ENCODE measurements at places on chromosomes 3 and 15. TPM values are rescaled to one million over a fixed set of nuclear protein-coding genes. Genes with fewer than 3 reads are reported as not detected.

CD276 gene
- 40.6 TPM for total RNA-seq

ADAMTS17 gene
- 4.1 TPM for total RNA-seq

DNASE1L3 gene
- 1.3 TPM for total RNA-seq

CHRM5 gene
- total RNA-seq = not detected

SHC4 gene
- 2.4 TPM for total RNA-seq

ZBBX gene
- total RNA-seq = 0.30 TPM

LYSMD4 gene
- 11.2 TPM for total RNA-seq

MYO5C gene
- total RNA-seq = 2.5 TPM

TJP1 gene
- total RNA-seq = 89.0 TPM

DNA sequence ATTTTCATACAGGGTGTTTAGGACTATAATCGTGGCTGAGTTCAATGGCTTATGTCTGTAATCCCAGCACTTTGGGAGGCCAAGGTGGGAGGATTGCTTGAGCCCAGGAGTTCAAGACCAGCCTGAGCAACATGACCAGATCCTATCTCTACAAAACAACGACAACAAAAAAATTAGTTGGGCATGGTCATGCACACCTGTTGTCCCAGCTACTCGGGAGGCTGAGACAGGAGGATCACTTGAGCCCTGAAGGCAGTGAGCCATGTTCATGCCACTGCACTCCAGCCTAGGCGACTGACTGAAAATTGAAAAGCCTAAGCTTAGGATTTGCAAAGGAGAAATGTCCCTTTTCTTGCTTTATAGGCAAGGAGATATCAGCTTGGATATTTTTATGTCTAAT is 1.5 kb downstream of the BRK1 start:
- DNase-seq = no peak

GRCh38 chr15:91400481-91400880 is 300.4 kb downstream of the SV2B start:
- DNase-seq = no peak

GRCh38 chr3:17945799-17946399 is 203.5 kb upstream of the TBC1D5 start:
- no peak for DNase-seq

GRCh38 chr15:80152896-80153876 is at the start of gene FAH:
FAH (plus strand) TSS chr15:80152999; CDS start chr15:80153055, 56 bp downstream.
- peak; percentile 44 for DNase-seq

GRCh38 chr15:60551147-60551780 is 72.3 kb upstream of the ICE2 start:
- DNase-seq = no peak

DNA sequence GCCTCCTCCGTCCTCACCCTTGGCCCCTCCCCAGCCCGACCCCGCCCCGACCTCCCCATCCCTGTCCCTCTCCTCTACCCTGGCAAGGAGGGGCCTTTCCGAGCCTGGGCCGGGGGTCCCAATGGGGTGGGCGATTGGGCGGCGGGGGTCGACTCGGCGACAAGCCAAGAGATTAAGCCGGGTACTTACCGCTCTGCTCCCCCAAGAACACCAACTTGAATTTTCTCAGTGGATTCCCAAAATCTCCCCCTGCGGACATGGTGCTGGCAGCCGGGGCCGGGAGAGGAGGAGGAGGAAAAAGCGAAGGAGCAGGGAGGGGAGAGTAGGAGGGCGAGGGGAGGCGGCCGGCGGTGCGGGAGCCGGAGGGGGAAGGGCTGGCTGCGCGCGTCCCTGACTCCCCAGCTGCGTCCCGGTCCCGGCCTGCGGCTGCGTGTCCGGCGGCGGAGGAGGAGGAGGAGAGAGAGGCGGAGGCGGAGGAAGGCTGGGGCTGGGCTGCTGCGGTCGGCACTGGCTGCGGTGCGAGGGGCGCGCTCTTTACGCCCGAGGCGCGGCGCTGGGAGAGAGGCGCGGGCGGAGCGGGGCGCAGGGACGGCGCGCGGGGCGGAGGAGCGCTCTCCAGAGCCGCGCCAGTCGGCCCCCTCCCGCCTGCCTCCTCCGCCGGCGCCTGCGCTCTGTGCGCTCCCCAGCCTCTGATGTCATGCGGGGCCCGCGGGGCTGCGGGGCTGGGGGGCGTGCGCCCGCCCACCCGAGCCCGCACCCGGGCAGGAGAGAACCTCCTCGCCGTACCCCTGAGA is at the start of gene RAB6B:
RAB6B (minus strand) TSS at position 675 of the 794 bp plus-strand sequence; CDS start at position 259, 416 bp downstream.
- DNase-seq = peak; percentile 64

- no peak for DNase-seq
Measured at GRCh38 chr3:11566478-11566877, 77.2 kb downstream of the VGLL4 start.

DNA sequence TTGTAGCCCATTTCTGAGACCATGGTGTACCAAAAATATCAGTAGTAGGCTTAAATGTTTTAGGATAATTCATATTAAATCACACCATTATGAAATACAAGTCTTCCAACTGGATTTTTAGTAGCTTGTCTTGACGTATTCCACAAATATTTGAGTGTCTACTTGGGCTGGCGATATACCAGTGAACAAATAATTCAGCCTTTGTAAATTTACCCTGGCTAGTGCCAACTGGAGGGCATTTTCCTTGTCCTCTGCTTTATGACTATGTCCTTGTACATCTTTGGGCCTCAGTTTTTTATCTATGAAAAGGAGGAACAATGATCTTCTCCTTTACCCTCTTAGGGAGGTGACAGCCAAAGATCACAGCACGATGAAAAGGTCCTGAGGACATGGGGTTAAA is 114.8 kb downstream of the FRMD4B start:
- DNase-seq = no peak

DNA sequence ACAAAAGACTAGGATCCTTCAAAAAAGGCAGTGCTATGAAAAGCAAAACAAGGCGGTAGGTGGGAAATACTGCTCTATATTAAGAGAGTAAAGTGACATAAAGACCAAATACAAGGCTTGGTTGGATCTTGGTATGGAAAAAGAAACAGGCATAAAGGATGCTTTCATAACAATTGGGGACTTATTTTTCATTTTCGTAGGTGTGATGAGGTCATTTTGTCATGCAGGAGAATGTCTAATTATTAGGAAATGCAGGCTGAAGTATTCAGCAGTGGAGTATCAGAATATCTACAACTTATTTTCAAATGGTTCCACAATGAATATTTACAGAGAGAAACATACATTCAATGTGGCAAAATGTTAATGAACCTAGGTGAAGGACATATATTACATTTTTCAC is 9.0 kb downstream of the XPC start:
- no peak for DNase-seq

DNA sequence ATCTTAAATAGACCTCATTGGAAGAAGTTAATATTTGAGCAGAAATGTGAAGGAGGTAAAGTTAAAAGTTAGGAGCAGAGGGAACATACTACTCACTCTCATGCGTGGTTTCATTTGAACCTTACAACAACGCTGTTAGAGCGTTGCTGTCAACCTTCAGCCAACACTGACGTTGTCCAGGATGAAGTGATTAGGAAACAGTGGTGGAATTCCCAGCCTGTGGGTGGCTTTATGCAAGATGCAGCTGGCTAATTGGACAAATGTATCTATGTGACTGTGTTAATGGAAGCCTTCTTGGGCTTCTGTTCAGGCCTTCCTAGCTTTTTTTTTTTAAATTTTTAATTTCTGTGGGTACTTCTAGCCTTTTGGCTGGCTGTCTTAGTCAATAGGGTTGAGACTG is 40.5 kb downstream of the PTPRG start:
- DNase-seq = no peak

- DNase-seq = no peak
Measured at GRCh38 chr3:142450881-142451280, 3.0 kb upstream of the XRN1 start.

DNA sequence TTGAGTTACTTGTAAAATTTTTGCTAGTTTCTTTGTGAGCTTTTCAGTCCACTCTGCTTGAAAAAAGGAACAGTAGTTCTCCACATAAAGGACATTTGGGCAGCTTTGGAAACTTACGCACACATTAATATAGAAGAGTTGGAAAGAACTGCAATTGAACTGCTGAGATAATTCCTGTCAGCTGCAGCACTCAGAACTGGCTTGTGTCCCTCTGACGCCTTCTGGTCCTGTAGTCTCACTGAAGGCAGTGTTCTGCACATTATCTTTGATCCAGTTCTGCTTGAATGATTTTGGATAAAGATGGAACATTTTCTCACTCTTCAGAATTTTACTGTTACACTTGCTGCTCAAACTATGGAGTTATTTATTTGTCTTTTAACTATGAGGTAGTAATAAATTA is 901.9 kb downstream of the OTOL1 start:
- no peak for DNase-seq

DNA sequence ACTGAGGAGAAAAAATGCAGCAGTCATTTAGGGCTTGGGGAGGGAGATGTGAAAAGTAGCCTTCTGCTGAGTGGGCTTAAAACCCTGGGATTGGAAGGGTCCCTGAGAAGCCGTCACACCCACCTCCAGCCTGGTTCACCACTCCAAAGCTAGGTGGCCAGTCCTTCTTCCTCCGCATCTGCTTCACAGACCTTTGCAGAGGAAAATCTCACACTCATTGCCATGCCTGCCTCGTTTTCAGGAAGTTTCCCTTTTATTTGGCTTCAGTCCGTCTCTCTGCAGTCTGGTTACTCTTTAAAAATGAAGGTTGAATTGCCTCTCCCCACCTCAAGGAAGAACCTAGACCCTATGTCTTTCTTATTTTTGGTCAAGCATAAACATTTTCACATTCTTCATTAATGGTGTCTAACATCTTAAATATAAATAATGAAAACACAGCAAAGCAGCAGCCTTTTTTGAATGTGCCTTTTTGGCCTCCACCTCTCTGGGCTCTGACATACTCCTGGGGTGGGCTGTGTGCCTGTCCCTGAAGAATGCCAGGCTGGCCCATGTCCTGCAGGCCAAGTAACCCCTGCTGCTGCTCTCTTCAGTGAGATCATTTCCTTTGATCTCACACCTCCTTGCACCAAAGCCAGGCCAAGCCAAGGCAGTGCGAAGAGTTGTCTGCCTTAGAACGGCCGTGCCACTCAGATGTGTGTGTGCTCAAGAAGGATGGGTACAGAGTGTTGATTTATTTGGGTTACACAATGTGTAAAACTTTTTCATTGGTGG is 11.0 kb downstream of the MRAS start:
- no peak for DNase-seq

GRCh38 chr3:190012314-190012782 is 108.3 kb downstream of the P3H2 start:
- DNase-seq = no peak

GRCh38 chr15:85810075-85810474 is 15.3 kb upstream of the KLHL25 start:
- no peak for DNase-seq

GRCh38 chr15:76059320-76060117 is at the start of gene TMEM266:
TMEM266 (plus strand) TSS chr15:76059985; CDS start chr15:76134264, 74,279 bp downstream.
- peak; percentile 27 for DNase-seq

- DNase-seq = no peak
Measured at GRCh38 chr3:149479621-149480325, 5.3 kb downstream of the TM4SF4 start.

DNA sequence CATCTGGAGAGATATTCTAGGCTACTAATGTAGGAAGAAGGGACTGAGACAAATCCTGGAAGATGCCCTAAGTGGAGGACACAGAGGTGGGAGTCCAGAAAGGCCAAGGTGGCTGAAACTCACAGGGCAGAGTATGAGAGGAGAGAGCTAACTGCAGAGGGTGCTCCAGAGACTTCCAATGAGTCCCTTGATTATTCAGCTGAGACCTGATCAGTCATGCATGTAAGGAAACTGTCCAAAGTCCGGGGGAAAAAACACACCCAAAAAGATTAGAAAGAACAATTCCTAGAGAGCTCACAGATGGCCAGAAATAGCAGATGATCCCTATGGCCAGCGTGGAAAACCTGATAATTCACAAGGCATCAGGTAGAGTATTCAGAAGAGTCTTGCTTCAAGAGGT is 18.7 kb upstream of the FOXP1 start:
- no peak for DNase-seq

All from heart right ventricle (tissue), 16 donors.